ENCODE measurements at places on chromosomes 11 and 22.

DNA sequence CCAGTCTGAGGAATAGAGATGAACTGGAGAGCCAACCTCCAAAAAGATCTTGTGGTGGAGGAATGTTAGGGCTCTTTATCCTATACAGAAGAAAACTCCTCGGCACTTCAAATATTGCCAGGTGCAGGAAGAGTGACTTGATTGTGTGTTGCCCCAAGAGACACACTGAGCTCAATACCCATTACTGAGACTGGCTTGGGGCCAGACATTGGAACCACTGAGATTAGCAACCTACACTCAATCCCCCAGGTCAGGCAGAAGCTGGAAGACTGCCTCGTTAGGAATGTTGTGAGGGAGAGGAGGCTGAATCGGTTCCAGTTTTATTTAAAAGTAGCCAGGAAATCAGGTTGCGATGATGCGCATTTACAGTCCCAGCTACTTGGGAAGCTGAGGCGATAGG, 2.4 kb upstream of the SGSM3 start:
- no peak for DNase-seq

GRCh38 chr22:19937616-19938473, 3.7 kb upstream of the COMT start:
- no peak for DNase-seq

GRCh38 chr22:41334215-41334614, 32.9 kb downstream of the ZC3H7B start:
- no peak for DNase-seq

DNA sequence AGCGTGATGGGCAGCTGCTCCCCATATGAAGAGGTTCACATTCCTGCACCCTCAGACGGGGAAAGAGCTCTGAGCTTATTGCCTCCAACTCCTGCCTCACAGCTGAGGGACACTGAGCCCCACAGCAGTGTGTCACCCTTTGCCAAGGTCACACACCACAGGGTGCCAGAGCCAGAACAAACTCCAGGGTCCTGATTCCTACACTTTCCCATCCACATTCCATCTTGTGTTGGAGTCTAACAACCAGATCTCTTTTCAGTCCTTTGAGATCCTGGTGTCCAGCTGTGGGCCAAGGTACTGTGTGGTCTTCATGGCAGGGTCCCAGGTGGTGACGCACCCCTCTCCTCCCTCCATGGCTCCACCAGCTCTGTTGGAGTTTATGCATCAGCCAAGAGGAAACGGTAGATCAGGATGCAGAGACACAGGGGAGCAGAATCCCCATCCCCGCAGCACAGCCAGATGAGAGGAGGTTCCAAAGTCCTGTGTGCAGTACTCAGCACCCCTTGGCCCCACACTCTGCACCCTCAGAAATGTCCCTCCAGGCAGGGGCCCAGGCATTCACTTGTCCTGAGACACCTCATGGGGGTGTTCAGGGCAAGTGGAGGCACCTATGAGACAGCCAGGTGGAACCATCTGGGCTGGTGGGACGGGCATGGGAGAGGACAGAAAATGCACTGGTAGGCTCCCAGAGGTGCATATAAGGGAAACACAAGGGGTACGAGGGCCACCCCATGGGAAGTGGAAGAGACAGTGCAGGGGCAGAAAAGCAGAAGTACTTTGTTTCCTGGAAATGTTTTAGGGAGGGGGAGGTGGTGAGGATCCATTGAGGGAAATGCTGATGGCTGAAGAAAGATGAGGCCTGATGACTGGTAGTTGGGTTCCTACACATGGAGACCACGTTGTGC, 32.6 kb upstream of the GNAZ start:
- DNase-seq: no peak

- DNase-seq: no peak
Observed at GRCh38 chr11:65380460-65381119, 1.9 kb downstream of the SLC25A45 start.

DNA sequence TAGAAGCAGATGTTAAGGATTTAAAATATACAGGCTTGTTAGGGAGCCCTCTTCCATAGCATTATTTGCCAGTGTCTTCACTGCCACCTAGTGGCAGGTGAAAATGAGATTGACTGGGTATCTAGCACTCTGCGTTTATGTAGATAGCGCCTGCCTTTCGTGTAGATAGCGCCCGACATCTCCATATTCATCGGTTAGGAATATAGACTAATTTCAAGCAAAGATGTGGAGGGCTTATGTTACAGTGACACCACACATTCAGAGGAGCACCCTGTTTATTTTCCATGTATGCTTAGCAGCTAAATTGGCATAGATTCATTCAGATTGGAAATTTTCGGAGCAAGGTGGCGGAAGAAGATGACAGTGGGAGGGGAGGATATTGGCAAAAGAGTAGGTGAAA, 72.0 kb downstream of the SLC5A12 start:
- DNase-seq: peak; percentile 45

DNA sequence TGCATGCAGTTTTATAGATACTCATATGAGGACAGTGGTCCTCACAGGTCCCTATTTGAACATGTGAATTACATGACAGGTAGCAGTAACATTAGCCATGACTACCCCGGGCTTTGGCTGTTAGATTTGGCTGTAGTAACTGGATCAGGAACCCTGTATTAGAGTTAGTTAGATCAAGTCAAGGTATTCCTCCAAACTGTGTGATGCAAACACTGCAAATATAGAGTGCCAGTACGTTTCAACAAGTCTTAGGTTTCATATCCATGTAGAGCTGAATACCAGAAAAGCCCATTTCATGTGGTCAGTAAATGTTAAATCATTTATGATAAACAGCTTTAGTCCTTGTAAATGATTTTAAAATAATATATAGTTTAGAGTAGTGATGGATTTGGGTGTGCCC, 29.5 kb upstream of the PITPNB start:
- DNase-seq: no peak

- DNase-seq: no peak
Observed at GRCh38 chr11:44028816-44029506, 18.8 kb upstream of the ACCSL start.

GRCh38 chr11:95496901-95497300, 265.9 kb upstream of the SESN3 start:
- no peak for DNase-seq

- peak; percentile 16 for DNase-seq
Observed at GRCh38 chr11:82901922-82902485, 468 bp downstream of the DDIAS start.

GRCh38 chr11:35588627-35589026, 29.6 kb upstream of the FJX1 start:
- no peak for DNase-seq

- peak; percentile 54 for DNase-seq
Observed at GRCh38 chr11:65204646-65205601, 23.2 kb downstream of the CAPN1 start.

DNA sequence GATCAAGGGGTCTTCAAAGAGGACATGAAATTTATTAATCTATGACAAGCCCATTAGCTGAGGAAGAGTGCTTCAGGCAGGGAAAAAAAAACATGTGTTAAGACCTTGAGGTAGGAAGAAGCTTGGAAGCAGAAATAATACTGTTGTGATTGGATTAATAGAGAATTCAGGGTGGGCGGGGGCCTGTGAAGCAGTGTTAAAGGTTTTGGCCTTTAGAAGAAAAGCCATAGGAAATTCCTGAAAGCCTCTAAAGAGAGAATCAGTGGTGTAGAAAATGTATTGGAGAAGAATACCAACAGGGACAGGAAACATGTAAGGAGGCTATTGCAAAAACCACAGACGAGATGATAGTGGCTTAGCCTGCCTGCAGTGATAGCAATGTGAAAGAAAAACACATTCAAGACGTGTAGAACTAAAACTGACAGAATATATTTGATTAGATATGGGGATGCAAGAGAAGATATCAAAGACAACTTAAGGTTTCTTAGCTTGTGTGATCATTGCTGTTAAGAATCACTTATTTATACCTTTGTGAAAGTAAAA, 404.4 kb upstream of the ANO3 start:
- no peak for DNase-seq

GRCh38 chr11:94144216-94144615, 15.6 kb downstream of the PANX1 start:
- no peak for DNase-seq

DNA sequence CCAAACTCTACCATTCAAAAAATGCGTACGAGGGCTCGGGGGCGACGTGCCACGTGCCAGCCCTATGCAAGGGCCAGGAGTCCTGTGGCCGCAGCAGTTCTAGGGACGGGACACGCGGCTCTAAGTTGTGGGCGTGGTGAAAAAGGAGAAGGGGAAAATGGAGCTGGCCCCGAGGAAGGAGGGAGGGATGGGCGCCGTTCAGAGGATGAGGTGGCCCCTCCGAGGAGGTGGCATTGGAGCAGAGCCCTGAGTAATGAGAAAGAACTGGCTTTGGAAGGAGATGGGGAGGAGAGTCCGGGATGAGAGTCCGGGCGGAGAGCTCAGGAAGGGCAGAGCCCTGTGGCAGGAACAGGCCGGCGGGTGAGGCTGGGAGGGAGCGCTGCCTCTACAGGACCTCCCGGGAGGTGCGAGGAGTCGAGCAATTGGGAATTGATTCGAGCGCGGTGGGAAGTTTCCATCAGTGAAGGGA, 21.0 kb downstream of the OTUB1 start:
- no peak for DNase-seq

- DNase-seq: no peak
Observed at GRCh38 chr11:100543386-100543785, 143.7 kb upstream of the ARHGAP42 start.

- DNase-seq: no peak
Observed at GRCh38 chr11:1384199-1384970, 5.3 kb upstream of the BRSK2 start.

DNA sequence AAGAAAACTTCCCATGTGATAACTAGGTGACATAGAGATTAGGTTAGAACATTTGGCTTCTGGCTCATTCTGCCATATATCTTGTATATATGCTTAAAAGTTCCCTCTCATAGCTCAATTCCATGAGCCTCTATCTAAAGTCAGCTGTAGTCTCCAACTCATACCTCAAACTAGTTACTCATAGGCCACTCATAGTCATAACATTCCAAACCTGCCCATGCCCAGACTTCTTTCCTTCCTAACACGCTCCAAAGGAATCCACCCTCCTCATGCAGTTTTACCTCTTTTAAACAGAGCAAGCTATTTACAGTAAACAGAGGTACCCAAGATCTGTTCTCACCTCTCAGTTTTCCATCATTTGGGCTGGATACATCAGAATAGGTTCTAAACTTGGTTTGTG, 39.4 kb downstream of the GLYATL2 start:
- DNase-seq: no peak

GRCh38 chr11:119626197-119626841, 102.7 kb downstream of the NECTIN1 start:
- DNase-seq: no peak

GRCh38 chr11:33860926-33861325, 30.9 kb downstream of the LMO2 start:
- no peak for DNase-seq

GRCh38 chr11:11296434-11296833, 56.6 kb downstream of the CSNK2A3 start:
- no peak for DNase-seq

GRCh38 chr11:46279126-46280099, 2.0 kb downstream of the CREB3L1 start:
- no peak for DNase-seq

GRCh38 chr22:36303874-36304273, 50.9 kb downstream of the APOL1 start:
- DNase-seq: no peak

GRCh38 chr11:24386546-24387397, 110.1 kb upstream of the LUZP2 start:
- no peak for DNase-seq

DNA sequence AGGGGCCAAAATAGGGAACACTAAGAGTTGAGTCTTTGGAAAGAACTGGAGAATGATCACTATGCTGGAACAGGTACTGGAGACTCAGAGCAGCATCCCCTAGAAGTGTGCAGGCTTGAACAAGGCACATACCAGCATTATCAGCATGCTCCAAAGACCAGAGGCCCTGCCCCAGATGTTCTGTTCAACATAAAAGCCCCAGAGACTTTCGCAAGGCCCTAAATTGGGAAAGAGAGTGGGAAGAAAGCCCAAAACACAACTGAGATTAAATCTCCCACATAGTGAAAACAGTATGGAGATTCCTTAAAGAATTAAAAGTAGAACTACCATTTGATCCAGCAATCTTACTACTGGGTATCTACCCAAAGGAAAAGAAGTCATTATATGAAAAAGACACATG, 9.4 kb downstream of the CNGA4 start:
- DNase-seq: no peak

- DNase-seq: peak; percentile 56
Observed at GRCh38 chr11:76293189-76293631, 86.9 kb upstream of the WNT11 start.

GRCh38 chr22:50469377-50470305, 5.2 kb downstream of the SBF1 start:
- DNase-seq: peak; percentile 97

DNA sequence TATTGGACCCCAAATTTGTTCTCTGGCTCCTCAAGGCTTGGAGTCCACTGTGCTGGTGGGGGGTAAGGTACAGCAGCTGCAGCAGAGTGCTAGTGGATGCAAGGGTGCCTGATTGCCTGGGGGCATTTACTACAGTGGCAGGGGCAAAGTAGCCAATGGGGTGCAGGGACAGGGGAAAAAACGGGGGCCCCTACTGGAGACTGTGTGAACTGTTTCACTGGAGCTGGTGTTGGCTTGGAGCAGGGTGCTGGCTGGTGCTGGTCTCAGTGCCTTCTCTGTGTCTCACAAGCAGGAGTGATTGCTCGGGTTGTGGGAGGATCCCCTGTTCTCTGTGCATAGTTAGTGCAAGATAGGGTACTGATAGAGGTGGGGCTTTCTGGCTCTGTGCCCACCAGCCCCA, 935.9 kb downstream of the JRKL start:
- DNase-seq: no peak

DNA sequence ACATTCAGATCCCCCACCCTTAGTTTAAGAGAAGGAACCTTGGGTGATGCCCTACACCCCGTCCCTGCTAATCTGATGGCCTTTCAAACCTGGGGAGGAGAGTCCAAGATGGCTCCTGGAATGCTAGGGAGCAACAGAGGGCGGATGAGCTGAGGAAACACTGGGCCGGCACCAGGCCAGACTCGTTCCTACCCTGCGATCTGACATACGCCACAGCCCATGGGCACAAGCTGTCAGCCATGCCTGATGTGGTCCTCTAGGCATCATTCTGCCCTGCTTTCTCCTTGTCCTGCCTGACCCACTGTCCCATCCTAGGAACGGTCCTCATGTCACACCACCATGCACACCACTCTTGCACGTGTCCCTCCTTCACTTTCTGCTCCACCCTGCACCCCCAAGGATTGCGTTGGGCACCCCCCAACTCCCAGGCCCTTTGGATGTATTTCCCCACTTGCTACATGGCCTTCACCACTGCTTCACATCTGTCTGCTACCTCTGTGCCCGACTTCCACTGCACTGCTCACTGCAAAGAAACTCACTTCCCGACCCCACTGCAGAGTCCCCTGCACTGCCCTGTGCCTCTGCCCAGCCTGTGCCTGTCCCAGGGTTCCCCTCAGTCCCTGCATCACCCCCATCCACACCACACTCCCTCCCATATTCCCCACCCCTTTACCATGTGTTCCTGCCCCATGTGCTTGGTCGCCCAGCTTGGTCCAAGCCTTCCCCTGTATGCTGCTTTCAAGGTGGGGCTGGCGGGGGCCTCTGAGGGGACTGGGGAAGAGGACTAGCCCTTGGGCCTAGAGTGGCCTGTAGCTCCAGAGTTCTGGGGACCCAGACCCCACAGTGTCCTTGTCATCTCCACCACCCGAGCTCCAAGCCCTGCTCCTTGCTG, 29.2 kb downstream of the USP35 start:
- no peak for DNase-seq

Measured in activated naive CD4-positive, alpha-beta T cell treated with anti-CD3 and anti-CD28 coated beads for 36 hours (primary cell).